ENCODE measurements at places on chromosomes 3 and 15.

- DNase-seq: no peak
Measured at GRCh38 chr3:134180761-134181160, 69.9 kb downstream of the RYK start.

DNA sequence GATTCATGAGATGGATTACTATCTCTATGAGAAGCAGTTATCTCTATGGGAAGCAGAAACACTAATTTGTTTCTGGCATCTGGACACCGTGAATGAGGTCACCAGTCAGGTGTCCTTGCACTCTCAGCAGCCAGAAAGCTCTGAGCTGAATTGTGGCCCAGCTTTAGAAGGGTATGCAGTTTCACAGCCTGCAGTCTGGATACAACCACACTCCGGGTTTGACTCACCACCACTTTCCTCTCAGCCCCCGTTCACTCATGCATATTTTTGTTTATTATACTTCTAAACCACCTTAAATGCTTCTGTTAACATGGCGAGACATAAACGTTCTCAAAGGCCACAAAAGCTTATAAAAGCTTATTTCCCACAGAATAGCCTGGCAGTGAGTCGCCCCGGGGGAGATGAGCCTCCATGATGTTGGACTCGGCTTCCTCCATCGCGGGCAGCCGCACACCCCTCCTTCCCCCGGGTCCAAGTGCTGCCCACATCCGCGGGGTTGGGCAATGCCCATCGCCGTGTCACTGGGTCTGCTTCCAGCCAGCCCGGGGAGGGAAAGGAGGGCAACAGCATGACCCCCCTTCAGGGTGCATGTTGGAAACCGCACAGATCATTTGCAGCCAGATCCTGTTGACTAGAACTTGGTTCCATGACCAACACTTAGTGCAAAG is 16.8 kb upstream of the SLC41A3 start:
- no peak for DNase-seq

DNA sequence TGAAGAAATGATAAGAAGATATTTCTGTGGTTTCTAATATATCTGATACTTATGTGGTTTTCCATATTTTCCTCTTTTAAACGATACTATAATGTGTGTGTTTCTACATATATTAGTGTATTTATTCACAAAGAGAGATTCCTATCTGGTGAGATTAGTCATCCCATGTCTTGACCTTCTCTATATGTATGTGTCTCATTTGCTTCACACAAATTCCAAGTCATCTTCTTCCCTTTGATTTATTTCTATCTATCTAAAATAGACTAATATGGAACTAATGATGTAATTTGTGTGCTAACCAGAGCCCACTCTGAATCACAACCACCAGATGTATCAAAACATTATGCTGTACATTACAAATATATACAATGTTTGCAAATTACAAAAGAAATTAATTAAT is 154.7 kb upstream of the KCNMB2 start:
- no peak for DNase-seq

- DNase-seq: no peak
Measured at GRCh38 chr3:29557186-29557585, 276.3 kb downstream of the RBMS3 start.

- DNase-seq: no peak
Measured at GRCh38 chr15:86295511-86295910, 215.8 kb downstream of the AGBL1 start.

DNA sequence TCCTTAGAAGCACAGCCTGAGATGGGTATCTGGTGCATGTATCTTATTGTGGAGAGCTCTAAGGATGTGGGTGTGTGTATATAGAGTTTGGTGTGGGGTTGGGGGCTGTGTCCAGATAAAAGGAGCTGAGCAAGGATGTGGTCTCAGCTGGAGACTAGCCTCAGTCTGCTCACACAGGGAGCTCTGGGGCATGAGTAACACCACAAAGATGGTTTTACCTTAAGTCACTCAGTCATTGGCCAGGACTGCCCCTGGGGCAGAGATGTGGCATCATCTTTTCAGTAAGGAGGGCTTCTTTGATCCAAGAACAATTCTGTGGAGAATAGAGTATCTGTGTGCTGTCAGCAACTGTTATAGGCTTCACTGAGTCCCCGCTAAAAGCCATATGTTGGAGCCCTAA is 163.4 kb upstream of the NUDT16 start:
- no peak for DNase-seq

DNA sequence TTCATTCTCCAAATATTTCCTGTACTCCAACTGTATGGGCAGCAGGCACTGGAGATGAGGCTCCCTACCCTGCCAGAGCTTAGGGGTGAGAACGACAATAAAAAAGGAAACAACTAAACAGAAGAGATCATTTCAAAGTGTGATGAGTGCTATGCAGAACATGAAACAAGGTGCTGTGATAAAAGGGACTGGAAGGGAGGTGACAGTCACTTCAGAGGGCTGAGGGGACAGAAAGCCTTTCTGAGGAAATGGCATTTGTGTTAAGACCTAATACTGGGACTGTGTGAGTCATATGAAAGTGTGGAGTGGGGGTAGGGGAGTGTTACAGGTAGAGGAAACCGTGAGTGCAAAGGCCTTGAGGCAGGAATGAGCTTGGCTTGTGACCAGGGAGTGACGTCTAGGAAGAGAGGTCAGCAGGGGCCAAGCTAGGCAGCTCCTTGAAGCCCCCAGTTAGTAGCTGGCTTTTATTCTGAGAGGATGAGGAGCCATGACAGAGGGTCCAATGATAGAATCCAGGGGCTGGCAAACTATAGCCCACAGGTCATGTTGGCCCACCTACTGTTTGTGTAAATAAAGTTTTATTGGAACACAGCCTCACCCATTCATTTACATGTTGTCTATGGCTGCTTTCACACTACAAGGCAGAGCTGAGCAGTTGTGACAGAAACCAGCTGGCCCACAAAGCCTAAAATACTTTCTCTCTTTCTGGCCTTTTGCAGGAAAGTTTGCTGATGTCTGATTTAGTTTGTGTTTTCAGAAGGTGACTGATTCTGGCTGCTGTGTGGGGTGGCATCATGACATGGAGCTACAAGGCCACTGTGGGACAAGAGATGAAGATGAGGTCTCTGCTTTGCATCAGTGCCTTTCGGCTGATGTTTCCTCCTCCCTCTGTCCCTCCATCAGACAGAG is 56.6 kb downstream of the LSM3 start:
- DNase-seq: no peak

DNA sequence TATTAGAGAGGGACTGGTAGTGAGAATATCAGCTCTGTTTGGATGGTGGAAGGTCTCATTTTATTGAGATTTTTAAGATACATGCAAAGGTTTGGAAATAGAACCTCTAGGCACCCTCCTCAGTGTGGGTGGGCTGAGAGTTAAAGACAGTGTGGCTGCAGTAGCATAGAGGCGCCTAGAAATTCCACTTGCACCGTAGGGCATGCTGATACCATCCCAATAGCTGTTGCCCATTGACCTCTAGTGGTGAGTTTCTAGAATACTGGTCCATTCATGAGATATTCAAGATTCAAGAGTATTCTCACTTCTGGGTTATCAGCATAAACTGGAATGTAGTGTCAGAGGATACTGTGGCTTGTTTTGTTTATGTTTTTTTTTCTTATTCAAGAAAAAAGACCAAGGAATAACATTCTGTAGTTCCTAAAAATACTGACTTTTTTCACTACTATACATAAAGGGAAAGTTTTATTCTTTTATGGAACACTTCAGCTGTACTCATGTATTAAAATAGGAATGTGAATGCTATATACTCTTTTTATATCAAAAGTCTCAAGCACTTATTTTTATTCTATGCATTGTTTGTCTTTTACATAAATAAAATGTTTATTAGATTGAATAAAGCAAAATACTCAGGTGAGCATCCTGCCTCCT is 87.2 kb downstream of the TGFBR2 start:
- DNase-seq: no peak

DNA sequence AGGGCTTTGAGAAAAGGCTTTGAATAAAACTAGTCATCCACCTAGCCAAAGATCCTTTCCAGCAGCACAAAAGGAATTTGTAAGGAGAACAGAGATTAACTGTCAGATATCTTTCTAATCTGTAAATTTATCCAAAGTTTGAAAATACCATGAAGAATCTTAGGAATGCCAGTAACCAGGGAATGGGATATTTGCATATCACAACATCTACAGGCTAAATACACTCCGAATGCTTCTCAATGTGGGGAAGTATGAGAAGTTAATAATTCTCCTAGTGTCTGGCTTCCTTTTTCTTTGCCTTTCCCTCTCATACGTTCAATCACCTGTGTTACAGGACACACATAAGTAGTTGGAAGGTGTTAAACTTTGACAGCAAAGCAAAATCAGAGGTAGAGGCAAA is 7.8 kb downstream of the ANAPC13 start:
- DNase-seq: no peak

GRCh38 chr3:31911643-31912042 is 69.4 kb downstream of the OSBPL10 start:
- no peak for DNase-seq

- DNase-seq: no peak
Measured at GRCh38 chr15:34644061-34644460, 60.6 kb upstream of the GOLGA8B start.

DNA sequence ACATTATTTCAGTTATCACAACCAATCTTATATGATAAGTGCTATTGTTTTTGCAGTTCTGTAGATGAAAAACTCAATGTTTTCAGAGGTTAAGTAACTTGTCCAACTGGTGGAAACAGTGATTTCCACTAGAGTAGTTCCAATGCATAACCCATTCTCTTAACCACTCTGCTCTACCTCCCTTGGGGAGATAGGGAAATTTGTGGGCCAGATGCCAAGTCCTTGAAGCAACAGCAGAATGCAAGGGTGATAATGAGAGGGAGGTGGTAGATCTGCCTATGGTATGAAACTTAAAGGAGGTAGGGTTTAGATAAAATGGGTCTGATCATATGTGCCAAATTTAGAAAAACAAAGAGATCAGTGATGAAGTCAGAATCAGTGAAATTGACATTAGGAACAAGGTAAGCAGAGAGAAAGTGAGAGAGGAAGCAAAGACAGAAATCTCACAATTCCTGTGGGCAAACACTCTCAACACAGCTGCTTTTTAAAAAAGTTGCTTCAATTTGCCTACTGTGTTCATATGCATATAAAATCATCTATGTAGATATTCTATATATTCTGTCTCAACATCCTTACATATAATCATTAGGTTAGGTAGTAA is 50.5 kb upstream of the UBP1 start:
- DNase-seq: no peak

DNA sequence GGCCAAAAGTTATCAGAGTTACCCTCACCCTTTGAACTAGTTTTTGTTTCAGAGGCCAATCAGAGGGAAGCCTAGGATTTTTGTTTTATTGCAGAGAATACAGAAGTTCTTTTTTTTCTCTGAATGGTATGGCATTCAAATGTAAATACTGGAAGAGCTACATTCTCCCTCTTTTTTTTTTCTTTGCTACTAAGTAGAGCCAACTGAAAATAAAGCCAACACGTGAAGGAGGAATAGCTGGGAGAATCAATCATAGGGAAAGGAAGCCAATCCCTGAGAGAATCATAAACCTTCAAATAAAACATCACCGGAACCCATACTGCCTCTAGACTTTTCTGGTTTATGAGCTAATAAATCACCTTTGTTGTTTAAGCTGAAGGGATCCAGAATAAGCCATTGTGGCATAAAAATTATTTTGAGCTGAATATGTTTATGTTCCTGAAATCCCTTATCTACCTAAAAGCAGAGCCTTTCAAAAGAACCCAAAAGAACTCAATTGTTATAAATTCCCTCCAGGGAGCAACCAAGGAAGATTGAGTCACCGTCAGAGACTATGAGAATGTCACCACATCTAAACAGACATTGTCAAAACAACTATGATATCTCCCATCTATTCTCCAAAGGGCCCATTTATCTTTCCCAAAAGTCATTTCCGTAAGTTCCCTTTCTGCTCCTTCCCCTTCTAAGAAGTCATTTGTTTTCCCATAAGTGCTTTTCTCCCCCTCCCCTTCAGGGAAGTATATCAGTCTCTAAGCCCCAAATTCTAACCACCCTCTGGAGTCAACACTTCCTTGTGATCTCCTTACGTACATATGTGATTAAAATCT is 3.8 kb upstream of the ZNF280D start:
- DNase-seq: no peak

- DNase-seq: no peak
Measured at GRCh38 chr3:133881492-133881891, 14.2 kb downstream of the RAB6B start.

DNA sequence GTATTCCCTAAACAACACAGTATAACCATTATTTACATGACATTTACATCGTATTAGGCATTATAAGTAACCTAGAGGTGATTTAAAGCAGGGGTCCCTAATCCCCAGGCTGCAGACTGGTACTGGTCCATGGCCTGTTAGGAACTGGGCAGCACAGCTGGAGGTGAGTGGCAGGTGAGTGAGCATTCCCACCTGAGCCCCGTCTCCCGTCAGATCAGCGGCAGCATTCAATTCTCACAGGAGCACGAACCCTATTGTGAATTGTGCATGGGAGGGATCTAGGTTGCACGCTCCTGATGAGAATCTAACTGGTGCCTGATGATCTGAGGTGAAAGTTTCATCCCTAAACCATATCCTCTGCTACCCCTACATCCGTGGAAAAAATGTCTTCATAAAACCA is 138.2 kb downstream of the ATP10A start:
- no peak for DNase-seq

- DNase-seq: no peak
Measured at GRCh38 chr3:184710870-184711492, 883 bp downstream of the MAGEF1 start.

GRCh38 chr3:157094751-157095480 is 65.0 kb downstream of the CCNL1 start:
- DNase-seq: no peak

- no peak for DNase-seq
Measured at GRCh38 chr15:65038836-65039235, 6.4 kb upstream of the SLC51B start.

- no peak for DNase-seq
Measured at GRCh38 chr15:101204739-101205535, 46.9 kb downstream of the CHSY1 start.

- DNase-seq: no peak
Measured at GRCh38 chr15:81295486-81296121, 28.3 kb downstream of the STARD5 start.

GRCh38 chr15:71566226-71566625 is 244.1 kb upstream of the NR2E3 start:
- no peak for DNase-seq

DNA sequence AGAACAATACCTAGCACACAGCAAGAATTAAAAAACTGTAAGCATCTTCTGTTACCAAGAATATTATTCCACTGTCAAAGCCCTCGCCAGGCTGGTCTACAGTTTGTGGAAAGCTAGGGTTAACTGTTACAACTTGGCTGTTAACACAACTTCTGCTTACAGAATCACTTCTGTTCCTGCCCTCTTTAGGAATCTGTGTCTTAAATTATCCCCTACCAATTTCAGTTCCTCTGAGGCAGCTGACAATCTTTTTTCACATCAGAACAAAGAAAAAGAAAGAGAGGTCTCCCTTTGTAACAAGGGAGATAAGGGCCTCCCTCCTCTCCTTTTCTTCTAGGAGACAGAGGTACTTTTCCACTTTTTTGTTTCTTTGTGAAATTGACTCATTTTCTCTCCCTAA is 188.9 kb downstream of the FMN1 start:
- DNase-seq: no peak

Data from NCI-H1417 treated with DMSO at 0.1 percent for 48 hours (cell line).